ENCODE measurements at places on chromosomes 1 and 21.

DNA sequence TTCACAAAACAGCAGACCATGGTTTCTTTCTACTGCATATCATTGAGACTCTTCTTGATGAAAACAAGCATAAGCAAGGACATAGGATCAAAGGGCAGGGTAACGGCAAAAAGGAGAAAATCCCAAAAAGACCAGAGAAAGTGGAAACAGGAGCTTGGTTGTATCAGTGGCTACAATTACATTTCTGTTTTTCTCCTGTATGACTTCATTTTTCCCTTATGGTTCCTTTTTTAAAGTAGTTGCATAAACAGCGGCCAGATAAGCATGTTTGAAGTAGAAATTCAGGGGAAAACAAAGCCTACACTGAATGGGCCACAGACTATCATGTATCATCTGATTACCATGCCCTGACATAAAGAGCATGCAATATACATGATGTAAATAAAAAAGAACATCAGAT, 4.6 kb downstream of the EGLN1 start:
- DNase-seq: no peak

DNA sequence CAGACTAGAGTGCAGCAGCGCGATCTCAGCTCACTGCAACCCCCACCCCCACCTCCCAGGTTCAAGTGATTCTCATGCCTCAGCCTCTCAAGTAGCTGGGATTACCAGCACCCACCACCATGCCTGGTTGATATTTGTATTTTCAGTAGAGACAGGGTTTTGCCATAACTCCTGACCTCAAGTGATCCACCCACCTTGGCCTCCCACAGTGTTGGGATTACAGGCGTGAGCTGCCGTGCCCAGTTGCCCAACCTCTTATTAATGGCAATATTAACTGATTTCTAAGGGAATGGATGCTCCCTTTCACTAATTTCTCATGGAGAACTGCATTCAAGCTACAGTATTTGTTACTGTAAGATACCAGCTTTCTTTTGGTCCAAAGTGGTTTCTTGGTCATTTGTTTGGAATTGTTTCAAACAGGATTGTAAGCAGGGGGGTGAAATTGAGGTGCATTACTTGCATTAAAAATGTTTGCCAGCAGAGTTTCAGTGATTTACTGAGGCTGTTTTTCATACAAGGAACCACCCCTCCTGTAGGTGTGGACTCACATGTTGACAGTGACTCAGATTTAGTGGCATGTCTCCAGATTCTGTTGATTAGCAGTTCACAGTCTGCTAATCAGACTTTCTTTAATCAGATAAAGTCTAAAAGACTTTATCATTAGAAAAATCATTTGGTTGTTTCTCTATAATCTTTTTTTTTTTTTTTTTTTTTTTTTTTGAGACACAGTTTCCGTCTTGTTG, 3.9 kb upstream of the TGFBR3 start:
- DNase-seq: no peak

GRCh38 chr1:53608676-53609075, 130.3 kb downstream of the GLIS1 start:
- DNase-seq: no peak

- DNase-seq: no peak
These were observed 310.2 kb upstream of the AJAP1 start for GRCh38 chr1:4344065-4344732.

- DNase-seq: no peak
These were observed 36.6 kb downstream of the H3-3A start for GRCh38 chr1:226098870-226099835.

DNA sequence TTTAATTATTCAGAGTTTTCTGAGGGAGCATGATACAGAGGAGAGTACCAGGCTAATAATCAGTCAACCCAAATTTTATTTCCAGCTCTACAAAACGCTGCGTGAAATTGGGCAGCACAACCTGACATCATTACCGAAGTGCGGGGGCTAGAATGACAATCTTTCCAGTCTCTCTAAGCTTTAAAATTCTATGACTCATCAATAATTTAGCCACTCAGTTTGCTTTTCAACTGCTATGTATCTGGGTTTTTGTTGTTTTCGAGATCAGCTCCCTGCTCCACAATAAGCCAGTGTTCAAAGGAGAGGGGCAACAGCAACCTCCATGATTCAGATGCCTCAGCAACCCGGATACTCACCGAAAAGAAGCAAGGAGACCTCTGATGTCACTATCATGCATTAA, 13.9 kb downstream of the SORT1 start:
- no peak for DNase-seq

DNA sequence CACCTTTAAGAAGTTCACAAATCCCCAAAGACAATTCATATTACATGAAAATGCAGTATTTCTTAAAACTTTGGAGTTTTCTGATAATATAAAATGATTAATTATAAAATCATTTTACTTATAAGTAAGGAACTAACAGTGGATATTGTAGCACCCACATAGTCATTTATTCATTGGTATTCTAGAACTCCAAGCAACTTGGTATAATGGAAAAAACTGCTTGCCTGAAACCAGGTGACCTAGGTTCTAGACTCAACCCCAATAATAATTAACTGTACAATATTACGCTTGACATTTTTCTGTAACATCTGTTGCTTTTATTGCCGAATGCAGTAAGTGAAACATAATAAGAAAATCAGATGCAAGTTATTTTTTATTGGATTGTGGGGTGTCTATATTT, 2.4 kb downstream of the PLA2G4A start:
- DNase-seq: no peak

GRCh38 chr1:234067581-234068337, 163.3 kb downstream of the SLC35F3 start:
- DNase-seq: no peak

GRCh38 chr1:183577897-183578465, 12.3 kb downstream of the NCF2 start:
- DNase-seq: no peak

Data from Right ventricle myocardium superior (tissue), 1 donor.